ENCODE measurements at places on chromosomes 1 and 21.

- no peak for DNase-seq
Observed at GRCh38 chr1:211099393-211099792, 34.6 kb downstream of the KCNH1 start.

- peak; percentile 97 for DNase-seq
Observed at GRCh38 chr1:156504821-156505678, 4.5 kb upstream of the MEF2D start.

DNA sequence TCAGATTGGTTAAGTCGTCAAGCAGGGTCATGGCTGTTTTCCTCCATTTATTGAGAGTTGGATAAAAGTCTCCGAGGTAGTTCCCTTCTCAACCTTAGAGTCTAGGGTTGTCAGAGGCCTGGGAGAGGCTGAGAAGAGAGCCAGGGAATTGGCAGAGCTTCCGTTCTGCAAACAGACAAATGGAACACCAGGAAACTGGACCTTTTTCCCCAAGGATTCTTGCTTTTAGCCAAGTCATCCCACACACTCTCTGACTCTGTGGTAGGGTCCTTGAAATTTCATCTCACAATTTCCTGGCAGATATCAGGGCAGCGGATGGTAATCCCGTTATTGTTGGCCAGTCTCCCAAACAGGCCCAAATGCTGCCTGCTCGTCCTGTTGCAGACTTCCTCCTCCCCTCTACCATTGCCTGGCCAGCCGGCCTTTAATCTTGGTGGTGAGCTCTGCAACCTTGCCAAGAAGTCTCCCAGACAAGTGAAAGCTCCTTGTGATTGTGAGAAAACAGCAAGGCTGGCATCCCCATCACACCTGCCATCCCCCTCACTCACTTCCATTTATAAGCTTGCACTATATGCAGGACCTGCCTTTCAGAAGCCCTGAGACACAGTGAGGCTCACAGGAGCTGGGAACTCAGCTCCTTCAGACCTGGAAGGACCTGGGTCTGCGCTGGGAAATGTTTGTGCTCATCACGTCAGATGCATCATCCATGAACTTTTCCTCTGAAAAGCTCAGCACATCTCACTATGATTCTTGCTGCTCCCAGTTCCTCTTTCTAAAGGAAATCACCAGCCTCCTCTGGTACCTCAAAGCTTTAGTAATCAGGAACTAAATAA, 13.7 kb upstream of the SRP9 start:
- DNase-seq: no peak

DNA sequence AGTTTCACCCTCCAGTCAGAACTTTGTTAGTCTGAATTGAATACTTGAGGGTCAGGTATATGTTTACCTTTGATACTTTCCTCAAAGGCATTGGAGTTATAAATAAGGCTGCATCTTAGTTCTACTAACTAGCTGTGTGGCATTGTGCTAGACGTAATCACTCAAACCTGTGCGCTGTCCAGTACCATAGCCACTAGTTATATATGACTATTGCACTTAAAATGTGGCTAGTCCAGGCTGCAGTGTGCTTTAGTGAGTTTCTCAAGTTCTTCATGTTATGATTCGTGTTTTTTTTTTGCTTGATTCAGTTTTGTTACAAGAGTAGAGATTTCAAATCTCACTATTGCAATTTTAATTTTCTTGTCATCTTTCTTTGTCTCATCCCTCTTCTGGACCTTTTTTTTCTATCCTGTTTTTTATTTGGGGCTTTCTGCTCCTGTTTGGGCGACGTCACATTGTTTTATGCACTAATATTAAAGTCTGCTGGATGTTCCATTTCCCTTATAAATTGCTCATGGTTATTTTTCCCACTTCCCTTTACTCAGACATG, 5.7 kb downstream of the MAN1A2 start:
- no peak for DNase-seq

DNA sequence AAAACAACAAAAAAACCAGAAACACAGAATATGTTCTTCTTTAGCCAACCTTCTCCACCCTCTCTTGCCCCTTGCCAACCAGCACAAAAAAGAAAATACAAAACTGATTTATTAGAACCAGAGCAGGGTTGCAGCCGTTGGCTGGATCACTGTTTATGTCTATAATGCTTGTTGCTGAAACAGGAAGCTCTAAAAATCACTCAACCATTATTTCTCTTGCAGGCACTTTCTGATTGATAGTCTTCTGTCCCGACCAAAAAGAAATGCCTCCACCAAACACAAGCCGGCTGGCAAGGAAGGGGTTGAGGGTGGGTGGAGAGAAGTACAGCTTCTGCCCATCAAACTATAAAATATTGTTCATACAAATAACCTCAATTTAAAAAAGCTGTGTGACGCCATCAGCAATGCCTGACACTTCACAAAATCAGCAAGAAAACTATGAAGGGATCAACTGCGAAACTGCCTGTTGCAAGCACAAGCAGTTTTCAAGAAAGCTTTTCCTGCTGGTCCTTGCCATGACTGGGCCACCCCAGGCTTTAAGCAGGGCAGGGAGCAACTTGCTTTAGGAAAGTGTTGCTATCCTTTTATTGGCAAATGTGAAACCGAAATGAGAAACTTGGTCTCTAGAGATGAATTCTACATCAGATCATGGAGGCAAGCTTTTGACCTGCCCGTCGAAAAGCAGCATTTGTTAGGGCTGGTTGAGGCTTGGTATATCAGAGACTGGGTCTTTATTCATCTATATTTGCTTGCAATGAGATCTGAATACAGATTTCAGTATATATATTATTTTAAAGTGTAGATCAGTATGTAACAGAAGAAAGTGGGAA, 174.2 kb downstream of the RUNX1 start:
- DNase-seq: no peak

GRCh38 chr1:237005674-237006073, 1.4 kb upstream of the MT1HL1 start:
- DNase-seq: no peak

GRCh38 chr1:22131875-22132486, 10.9 kb downstream of the WNT4 start:
- DNase-seq: peak; percentile 40

DNA sequence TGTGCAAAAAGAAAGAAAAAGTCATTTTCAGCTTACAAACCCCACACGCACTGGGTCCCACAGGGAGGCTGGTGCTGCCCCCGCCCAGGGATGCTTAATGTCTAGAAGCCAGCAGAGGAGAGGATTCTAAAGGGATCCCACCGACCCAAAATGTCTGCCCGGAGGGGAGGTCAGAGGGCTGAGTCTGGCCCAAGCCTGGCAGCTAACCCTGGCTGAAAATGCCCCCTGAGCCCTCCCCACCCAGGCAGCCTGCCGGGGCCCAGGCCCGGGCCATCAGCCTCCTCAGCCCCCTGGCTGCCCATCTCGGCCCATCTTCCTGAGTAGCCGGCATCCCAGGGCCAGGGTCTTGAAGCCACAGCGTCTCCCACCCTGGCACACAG, 33.5 kb downstream of the ACOT7 start:
- no peak for DNase-seq

GRCh38 chr21:33428669-33429068, 25.5 kb downstream of the IFNGR2 start:
- DNase-seq: no peak

DNA sequence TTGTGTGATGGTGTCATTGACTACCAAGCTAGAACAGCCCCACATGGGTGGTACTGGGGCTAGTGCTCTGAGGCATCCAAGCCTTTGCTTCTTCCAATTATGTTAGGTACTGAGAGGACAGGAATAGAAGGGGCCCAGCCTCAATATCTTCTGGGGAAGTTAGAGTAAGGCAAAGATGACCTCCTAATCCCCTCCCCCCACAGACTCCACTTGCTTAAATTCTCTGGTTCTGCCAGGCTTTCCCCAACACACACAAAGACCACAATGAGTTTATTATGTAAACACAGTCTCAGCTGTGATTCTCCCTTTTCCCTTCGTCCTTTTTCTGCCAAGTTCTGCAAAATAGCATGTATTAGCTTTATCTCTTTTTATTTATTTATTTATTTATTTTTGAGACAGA, 3.1 kb upstream of the TACSTD2 start:
- DNase-seq: no peak

- DNase-seq: no peak
Observed at GRCh38 chr21:46454142-46454541, 4.5 kb upstream of the DIP2A start.

GRCh38 chr1:198108636-198109370, 48.0 kb upstream of the NEK7 start:
- DNase-seq: no peak

DNA sequence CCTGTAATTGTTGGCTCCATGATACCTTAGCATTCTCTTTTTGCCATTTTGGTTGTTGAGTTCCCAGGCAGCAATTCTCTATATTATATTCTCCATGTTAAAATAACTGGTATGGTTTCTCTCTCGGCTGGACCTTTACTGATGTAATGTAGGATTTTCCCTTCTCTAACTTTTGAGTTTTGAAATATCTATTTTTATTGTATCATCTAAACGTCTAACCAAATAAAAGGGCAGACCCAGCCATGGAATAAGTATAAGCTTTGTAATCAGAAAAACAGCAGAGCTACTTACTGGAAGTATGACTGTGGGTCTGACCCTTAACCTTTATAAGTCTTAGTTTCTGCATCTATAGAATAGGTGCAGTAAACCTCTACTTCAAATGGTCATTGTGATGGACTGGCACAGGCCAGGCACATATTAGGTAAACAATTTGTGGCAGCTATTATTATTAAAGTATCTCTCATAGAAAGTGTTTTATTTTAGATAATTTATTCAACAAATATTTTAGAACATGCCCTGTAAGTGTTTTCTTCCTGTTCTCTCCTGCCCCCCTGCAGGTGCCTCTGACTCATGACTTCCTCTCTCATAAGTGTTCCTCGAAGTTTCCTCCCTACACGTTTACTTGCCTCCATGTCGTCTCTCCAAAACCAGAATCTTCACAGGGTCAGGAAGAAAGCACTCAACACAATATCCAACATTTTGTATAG, 224.9 kb upstream of the FGGY start:
- peak; percentile 52 for DNase-seq

GRCh38 chr1:97501628-97502027, 419.2 kb downstream of the DPYD start:
- no peak for DNase-seq

GRCh38 chr1:65791801-65792668, 660 bp upstream of the PDE4B start:
- DNase-seq: no peak

- DNase-seq: no peak
Observed at GRCh38 chr1:32219022-32219421, 3.1 kb downstream of the TMEM234 start.

DNA sequence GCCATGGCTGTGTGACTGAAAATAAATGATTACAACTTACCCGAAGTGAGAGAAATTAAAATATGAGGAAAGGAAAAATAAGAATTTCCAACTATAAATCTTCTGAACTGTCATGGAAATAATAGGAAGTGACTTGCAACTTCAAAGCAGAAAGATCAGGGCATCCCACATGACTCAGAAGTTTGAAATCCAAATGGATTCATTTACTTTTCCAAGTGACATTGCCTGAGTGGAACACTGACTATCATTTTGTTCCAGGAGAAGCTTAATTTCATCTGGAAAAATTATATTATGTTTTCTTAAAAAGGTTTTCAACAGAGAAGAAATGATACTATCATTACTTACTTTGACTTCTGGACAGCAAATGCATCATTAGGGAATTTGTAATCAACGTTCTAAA, 110.8 kb downstream of the GREM2 start:
- no peak for DNase-seq

DNA sequence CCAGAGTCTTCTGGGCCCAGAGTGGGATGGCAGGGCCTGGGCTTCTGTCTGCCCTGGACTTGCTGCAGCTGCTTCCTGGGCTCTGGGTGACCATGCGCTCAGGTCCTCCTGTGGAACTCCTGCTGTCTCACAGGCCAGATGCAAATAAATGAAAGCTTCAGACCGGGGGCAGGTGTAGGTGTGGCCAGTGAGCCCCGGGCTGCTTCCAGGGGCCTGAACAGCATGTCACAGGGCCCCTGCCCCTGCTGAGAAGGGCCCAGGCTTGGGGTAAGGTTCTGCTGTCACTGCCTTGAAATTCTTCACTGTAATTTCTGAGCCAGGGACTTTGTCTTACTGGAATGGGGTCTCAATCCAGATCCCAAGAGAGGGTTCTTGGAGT, 2.5 kb upstream of the PKNOX1 start:
- DNase-seq: no peak

- no peak for DNase-seq
Observed at GRCh38 chr1:67171978-67172377, 5.7 kb downstream of the IL23R start.

- no peak for DNase-seq
Observed at GRCh38 chr1:30777060-30777903, 19.7 kb upstream of the LAPTM5 start.

- peak; percentile 89 for DNase-seq
Observed at GRCh38 chr1:203649999-203650836, 23.6 kb downstream of the ATP2B4 start.

GRCh38 chr1:84425150-84425896, 27.0 kb downstream of the DNASE2B start:
- no peak for DNase-seq

DNA sequence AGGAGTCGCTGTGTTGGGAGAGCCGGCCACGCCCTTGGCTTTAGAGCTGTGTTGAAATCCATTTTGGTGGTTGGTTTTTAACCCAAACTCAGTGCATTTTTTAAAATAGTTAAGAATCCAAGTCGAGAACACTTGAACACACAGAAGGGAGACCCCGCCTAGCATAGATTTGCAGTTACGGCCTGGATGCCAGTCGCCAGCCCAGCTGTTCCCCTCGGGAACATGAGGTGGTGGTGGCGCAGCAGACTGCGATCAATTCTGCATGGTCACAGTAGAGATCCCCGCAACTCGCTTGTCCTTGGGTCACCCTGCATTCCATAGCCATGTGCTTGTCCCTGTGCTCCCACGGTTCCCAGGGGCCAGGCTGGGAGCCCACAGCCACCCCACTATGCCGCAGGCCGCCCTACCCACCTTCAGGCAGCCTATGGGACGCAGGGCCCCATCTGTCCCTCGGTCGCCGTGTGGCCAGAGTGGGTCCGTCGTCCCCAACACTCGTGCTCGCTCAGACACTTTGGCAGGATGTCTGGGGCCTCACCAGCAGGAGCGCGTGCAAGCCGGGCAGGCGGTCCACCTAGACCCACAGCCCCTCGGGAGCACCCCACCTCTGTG, 4.7 kb downstream of the C1orf35 start:
- DNase-seq: no peak

- DNase-seq: no peak
Observed at GRCh38 chr1:241614572-241614971, 25.6 kb downstream of the CHML start.

- DNase-seq: no peak
Observed at GRCh38 chr1:245750261-245750660, 595.5 kb downstream of the KIF26B start.

All from CD8-positive, alpha-beta memory T cell (primary cell).